ENCODE measurements at places on chromosomes 7 and 10. TPM values are rescaled to one million over a fixed set of nuclear protein-coding genes. Genes with fewer than 3 reads are reported as not detected.

The CYP26C1 gene
- not detected for total RNA-seq

The WDR86 gene
- not detected for total RNA-seq

The CREB3L2 gene
- 18.8 TPM for total RNA-seq

The UBE3C gene
- 97.0 TPM for total RNA-seq

The PIP4K2A gene
- total RNA-seq = 59.2 TPM

The MICALL2 gene
- 12.6 TPM for total RNA-seq

GRCh38 chr10:47348138-47348651 lies at the start of gene RBP3:
Gene RBP3 (plus strand): TSS chr10:47348363. CDS start chr10:47348485, 122 bp downstream.
- DNase-seq = no peak

DNA sequence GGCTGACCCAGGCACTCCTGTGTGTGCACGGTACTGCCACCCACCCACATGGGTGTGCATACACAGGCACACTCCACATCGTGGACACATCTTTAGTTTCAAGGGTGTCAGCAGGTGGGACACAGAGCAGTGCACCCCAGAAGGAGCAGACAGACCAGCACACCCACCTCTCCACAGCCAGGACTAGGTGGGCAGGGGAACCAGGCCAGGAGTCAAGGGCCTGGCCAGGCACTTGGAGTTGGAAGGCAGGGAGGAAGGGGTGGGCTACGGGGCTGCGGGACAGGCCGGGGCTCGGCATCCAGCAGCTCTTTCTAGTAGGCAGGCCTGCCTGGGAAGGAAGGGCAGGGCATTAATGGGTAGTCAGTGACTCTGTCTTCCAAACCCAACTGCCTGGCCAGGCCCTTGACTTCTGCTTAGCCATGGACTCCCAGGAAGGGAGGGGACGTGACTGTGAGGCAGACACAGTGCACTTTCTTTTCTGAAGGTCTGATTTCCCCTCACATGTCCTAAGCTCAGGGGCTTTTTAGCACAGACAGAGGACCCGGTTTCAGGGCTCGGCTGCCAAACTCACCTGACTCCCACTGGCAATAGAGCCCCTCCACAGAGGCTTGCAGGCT lies 14.6 kb downstream of the RASGEF1A start:
- no peak for DNase-seq

DNA sequence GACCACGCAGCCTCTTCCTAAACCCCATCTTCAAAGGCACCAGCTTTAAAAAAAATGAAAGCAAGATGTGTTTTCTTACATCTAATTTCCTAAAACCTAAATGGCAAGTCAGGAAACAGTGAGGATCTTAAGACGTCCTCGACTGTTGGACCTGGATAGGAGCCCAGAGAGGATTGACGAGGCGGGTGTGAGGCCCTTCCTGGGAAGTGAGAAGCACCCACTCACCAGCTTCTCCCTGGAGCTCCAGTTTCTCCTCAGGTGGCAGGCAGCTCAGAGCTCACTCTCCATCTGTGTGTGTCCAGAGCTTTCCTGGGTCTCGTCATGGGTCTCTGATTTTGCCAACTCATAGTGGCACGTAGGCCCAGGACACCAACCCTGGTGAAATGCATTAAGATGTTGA lies 614.0 kb upstream of the AUTS2 start:
- DNase-seq = no peak

DNA sequence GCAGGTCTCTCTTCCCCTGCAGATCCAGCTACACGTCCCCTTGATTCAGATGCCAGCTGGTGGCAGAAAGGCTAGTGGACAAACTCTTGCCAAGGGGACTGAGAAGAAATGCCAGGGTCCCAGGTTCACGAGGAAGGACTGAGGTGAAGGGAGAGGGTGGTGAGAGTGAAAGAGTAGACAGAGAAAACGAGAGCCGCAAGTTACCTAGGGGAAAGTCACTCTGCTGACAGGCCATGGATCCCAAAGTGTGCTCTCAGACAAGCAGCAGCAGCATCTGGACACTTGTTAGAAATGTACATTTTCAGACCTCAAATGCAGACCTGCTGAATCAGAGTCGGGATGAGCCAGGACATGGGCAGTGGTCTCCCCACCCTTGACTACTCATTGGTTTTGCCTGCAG lies 192.3 kb downstream of the FGFR2 start:
- no peak for DNase-seq

GRCh38 chr10:132711613-132712121 lies 74.3 kb downstream of the NKX6-2 start:
- DNase-seq = no peak

DNA sequence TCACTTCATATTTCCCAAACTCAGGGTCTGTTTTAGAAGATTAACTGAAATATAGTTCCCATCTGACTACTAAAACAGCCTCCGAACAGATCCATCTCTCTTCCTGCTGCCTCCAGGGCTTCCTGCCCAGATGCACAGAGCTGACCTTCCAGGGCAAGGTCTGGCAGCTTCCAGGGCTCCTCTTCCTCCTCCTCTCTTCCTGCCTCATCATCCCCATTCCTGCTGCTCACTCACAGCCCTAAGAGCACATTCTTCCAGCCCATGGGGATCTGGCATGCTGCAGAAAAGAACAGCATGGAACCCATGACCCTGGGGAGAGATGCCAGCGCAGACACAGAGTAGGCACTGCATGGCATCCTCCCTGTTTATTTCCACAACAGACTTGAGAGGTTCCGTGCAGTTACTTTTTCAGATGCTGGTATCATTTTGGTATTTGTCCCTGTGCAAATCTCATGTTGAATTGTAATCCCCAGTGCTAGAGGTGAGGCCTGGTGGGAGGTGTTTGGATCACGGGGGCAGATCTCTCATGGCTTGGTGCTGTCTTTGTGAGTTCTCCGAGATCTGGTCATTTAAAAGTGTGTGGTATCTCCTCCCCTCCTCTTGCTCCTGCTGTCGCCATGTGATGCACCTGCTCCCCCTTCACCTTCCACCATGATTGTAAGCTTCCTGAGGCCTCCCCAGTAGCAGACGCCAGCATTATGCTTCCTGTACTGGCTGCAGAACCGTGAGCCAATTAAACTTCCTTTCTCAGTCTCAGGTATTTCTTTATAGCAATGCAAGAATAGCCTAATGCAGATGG lies 4.4 kb downstream of the PKD1L1 start:
- no peak for DNase-seq

DNA sequence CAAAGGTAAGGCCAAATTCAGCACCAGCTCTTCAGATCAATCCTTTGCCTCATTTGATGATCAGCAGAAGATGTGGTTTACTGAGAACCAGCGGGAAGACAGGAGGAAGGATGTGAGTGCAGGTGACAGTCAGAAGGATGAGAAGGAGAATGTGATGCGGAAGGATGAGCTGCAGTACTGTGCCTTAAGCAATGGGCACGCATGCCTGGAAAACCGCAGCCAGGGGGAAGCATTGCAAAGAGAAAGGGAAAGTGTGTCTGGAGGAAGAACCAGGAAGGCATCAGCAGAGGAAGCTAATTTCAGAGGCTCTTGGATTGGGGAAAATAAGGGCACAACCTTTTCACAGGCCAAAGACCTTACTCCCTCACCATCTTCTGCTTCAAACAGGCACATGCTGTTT lies 25.7 kb downstream of the C10orf71 start:
- peak; percentile 31 for DNase-seq

DNA sequence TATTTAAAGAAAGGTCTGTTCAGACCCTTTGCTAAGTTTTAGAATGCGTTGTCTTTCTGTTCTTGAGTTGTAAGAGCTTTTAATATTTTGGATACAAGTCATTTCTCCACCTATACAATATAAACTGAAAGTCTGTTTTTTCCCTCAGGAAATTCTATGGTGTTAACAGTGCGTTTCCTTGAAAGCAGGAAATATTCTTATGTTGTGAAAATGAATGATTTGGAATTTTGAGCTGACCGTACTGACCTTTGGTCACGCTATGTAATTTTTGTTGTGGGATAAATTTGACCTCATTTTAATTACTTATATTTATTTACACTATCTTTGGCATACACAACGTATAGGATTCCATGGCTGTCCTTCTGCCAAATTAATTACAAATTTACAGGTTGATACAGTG lies 43.5 kb downstream of the PUS7 start:
- DNase-seq = no peak

Data from HT1080 (cell line).